ENCODE measurements at places on chromosomes 6 and 20.

- no peak for DNase-seq
Observed at GRCh38 chr6:135475292-135475886, 22.2 kb downstream of the AHI1 start.

DNA sequence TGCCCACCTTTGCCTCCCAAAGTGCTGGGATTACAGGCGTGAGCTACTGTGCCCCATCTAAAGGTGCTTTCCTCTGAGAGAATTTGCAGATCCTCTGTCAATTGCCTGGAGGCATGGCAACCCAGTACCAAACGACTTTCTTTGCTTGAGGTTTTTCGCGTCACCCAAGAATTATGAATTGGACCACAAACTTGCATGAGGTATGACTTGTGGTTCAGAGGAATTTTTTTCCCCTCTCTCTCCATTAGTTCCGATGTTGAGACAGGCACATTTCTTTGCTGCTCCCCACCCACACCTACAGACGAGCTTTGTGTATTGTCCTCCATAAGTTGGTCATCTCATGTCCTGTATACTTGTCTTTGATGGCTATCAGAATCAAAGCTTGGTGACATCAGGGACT is 11.8 kb upstream of the SCAF8 start:
- no peak for DNase-seq

DNA sequence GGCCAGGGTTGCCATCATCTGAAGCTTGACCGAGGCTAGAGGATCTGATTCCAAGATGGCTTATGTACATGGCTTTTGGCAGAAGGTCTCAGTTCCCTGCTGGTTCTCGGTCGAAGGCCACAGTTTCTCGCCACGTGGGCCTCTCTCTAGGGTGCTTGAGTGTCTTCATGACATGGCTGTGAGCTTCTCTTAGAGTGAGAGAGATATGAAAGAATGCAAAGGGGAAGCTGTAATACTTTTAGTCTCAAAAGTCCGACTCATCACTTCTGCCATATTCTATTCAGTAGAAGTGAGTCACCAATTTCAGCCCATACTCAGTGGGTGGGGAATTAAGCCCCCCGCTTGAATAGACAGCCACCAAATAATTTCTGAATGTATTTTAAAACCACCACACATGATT is 94.2 kb downstream of the UTRN start:
- no peak for DNase-seq

DNA sequence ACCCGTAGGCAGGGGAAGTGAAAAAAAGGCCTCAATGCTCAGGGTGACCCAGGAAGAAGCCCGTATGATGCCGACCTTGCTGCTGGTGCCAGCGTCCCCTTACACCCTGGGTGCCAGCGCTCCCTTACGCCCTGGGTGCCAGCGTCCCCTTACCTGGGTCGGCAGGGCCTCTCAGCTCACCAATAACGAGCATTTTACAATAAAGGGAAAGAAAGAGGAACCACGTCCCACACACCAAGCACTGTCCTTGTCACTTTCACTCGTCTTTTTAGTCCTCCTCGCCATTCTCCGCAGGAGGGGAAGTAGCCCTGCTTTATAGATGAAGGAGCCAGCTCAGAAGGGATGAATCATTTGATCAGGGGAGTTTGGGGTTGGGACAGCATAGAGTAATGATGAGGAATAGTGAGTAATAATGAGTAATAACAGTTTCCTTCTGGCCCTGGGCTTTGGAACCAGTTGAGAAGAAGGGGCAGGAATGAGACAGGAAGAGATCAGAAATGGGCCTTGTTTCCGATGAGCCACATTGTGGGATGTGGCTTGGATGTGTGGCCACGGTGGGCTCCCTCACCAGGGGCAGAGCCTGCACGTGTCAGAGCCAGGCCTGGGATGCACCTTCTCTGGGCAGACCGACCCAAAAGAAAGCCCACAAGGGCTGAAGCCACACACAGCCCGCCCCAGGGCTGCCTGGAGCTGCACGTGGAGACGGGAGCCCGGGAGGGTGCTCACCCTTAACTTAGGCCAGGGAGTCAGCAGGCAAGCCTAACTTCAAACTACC is 75.7 kb downstream of the SYNJ2 start:
- DNase-seq, result peak; percentile 82

DNA sequence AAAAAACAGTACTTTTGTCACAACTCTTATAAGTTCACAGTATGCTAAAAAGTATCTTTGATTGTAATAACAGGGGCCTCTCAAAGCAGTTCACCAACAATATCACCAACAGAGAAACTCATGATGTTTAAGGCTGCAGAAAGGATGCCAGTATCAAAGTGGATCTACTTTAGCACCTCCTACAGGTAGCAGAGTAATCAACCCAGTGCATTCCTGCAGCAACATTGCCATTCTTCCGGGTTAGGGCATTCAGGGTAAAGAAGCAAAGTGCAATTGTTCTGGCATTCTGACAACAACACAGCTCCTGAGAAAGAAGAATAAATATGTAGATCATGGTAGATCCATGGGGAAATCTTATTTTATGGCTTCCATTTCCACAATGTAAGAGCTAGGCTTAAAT is 7.6 kb upstream of the SLC17A4 start:
- no peak for DNase-seq

GRCh38 chr6:142984386-142984785 is 39.4 kb upstream of the HIVEP2 start:
- DNase-seq, result no peak

DNA sequence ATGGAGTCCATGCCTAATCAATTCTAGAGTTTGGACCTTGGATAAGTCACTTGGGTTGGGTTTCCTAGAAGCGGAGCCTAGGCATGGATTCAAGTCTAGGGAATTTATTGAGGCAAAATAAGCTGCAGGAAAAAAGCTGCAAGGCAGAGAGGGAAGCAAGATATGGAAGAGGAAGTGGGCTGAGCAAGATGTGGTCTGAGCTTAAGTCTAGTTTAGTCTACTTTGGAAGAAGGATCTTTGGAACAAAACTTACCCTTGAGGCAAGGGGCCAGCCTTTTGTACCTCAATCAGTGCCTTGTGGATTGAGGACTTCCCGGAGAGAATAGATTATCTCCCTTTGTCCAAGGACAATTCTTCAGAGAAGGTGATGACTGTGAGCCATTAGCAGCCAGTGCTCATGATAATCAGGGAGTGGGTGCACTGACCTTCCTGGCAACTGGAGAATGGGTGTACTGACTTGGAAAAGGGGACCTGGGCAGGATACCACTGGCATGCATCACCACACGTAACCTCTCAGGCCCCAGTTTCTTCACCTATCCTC is 10.9 kb downstream of the ZSCAN9 start:
- DNase-seq, result no peak

DNA sequence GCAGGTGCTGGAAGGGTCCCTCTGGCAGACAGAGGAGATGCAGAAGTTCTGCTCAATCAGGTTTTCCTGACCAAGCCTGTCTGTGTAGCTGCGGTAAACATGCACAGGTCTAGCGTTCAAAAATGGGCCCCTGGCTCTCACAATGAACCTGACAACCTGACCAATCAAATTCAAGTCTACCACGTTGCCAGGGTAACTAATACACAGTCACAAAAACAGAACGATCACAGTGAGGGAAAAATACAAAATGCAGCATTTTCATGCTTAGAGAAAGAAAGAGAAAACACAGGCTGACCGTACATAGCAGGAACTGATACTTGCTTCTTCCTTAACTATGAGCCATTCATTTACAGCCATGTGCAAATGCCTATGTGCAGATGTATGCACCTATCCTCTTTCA is 353.1 kb upstream of the TSHZ2 start:
- DNase-seq, result no peak

GRCh38 chr20:34553366-34553867 is 5.1 kb upstream of the MAP1LC3A start:
- no peak for DNase-seq

DNA sequence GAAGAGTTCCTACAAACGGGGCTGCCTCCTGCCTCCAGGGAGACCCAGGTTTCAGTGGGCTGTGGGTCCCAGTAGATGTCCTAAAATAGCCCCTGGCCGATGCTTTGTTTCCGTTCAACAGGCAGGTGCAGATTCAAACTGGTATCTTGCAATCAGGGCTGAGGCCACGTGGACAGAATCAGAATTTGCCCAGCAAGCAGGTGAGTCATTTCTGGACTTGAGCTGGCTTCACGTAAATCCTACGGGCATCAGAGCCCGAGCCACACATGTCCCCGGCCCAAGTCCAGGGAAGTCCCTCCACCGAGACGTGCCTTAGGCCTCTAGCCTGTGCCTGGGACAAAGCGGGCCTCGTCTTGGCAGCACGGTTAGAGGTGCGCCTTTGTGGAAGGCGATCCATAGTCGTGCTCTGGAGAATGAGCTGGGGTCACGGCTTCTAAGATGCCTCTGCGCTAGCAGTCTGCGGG is 101.6 kb upstream of the FRMD1 start:
- no peak for DNase-seq

DNA sequence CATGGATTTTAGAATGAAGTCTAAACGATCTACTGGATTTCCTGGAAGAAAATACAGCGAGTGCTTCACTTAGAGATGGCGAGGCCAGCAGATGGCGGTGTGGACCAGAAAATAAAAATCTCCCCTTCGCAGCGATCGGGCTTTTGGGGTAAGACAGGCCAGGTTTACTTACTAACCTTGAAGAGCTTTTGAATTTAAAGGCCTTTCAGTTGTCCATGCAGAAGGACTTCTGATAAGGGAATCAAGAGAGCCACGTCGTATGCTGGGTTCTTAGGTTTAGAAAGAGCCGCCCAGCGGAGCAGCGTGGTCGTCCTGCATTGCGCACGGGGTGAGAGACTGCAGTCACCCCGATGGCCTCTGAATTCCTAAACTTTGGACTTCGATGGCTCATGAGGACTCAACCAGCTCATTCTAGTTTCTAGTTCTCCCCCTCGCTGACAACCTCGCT is 125.2 kb upstream of the RALGAPA2 start:
- peak; percentile 44 for DNase-seq

GRCh38 chr20:59221049-59221706 is 57.6 kb downstream of the ZNF831 start:
- no peak for DNase-seq

GRCh38 chr6:114897536-114897935 is 554.7 kb upstream of the HS3ST5 start:
- no peak for DNase-seq

DNA sequence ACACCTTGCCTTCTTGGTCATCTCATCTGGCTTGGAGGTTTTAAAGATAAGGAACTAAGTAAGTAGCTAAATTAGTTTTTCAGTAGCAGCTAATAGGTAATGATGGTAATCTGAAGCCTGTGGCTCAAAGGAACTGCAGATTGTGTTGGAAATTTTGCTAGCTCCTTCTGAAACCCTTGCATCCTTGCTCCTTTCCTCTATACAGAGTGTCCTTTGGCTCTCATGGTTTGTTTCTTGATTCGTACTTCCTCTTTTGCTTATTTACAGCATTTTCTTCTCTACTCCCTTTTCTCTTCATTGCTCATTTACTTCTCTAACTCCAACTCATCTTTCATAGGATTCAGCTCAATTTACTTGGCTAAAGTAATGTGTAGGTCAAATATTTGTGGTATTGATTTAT is 19.0 kb downstream of the LRRC1 start:
- no peak for DNase-seq

DNA sequence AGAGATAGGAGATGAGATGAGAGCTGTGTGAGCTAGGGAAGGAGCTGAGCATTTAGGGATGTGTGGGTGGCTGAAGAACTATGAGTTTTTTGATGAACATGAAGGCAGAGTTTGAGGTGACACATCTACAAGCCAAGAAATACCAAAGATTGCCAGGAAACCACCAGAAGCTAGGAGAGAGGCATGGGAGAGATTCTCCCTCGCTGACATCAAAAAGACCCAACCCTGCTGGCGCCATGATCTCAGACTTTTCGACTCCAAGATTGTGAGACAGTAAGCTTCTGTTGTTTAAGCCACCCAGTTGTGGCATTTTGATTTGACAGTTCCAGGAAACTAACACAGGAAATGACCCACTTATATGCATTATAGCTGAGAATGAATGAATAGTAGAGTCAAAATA is 790.9 kb downstream of the TFAP2A start:
- DNase-seq, result no peak

- no peak for DNase-seq
Observed at GRCh38 chr6:16305246-16305725, 66.9 kb downstream of the GMPR start.

DNA sequence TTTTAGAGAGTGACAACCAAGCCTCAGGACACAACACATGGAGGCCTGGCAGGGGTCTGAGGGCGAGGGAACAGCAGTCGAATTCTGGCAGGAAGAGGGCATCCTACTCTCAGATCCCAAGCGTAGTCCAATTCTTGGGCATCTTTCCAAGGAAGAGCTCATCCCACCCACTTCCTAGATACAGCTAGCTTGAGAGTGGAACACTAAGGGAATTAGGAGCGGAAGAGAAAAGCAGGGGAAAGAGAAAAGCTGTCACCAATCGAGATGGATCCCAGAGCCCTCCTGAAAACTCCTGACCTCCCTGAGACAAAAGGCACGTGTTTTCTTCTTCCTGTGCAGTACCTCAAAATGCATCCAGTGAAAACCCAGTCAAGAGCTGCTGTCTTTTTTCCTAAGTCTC is 67.1 kb downstream of the GFOD1 start:
- no peak for DNase-seq

DNA sequence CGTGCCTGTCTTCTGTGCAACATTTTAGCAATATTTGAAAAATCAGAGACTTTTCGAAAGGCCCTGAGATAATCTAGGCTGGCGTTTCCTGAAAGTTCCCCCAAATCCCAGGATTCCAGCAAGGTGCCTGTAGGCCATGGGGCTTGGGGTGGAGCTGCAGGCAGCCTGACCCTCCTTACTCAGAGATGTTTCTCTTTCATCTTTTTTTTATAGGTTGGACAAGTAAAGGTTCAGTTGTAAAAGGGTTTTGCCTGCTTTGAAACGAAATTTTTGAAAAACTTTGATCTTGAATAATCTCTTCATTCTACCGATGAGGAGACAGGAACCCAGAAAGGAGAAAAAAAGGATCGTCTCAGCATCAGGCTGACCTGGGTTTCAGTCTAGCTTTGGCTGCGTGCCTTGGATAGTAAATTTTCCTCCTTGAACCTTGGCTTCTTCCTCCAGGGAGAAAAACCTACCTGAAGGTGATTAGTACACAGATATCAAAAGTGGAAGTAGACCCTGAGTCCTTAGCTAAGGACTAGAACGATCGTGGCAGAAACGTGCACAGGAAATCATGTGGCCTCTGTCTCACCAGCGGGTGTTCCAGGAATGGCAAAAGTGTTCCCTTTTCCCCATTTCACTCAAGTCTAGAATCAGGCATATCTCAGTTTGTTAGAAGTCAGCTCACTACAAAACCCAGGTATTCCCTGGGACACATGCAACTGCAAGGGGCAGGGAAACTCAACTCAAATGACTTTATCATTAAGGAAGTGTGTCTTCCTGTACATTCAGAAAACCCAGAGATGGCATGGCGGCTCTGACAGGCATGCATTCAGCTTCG is 128.2 kb upstream of the PTPN1 start:
- DNase-seq, result peak; percentile 54

GRCh38 chr6:132354517-132355167 is 46.6 kb downstream of the MOXD1 start:
- DNase-seq, result peak; percentile 8

Data from activated CD4-positive, alpha-beta T cell treated with anti-CD3 and anti-CD28 coated beads, Interleukin-2, amount 50 U/mL, for 16 hours (primary cell).